ENCODE measurements at places on chromosomes 13 and 19.

- peak; percentile 81 for DNase-seq
Measured at GRCh38 chr19:53927739-53928138, 18.7 kb downstream of the CACNG7 start.

DNA sequence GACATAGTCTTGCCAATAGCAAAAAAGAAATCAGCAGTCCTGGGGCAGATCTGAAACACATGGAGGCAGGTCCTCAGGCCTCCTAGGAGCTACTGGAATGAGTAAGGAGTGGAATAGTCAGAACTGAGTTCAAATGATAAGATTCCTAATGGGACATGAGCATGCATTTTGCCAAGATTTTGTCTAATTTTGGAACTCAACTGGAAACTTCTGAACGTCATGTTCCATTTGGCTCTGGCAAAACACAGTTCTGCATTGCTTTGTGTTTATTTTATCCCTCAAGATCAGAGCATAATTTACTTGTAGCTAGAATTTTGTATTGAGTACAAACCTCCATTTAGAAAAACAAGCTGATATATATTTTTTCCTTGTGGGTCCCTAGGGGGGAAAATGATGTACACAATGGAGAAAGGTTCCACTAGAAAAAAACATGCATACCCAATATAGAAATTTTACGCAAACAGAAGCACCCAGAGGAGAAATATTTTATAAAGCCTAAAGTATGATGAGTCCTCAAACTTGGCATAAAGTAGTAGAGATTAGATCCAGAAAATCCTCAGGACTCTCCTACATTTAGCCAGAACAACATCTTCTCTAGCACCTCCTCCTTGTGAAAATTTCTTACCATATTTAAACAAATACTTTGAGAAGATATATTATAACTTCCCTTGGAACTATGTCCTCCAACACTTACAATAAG, 149.0 kb upstream of the SERP2 start:
- DNase-seq, result no peak

DNA sequence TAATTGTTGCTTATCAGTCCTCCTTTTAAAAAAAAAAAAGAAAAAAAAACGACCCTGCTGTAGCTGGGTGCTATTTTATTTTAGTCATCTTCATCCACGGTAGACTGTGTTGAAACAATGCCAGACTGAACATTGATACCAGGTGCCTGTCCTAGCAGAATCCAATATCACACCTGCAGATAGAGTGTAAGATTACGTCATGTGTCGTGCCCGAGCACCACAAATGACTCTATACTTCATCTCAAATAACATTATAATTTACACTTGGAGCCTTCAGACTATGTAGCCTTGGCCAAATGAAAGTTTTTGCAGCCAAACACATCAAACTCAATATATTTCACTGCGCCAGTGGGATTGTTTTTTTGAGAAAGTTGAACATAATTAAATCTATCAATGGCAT, 410.6 kb downstream of the FGF9 start:
- no peak for DNase-seq

- no peak for DNase-seq
Measured at GRCh38 chr13:79723519-79724024, 242.6 kb downstream of the NDFIP2 start.

DNA sequence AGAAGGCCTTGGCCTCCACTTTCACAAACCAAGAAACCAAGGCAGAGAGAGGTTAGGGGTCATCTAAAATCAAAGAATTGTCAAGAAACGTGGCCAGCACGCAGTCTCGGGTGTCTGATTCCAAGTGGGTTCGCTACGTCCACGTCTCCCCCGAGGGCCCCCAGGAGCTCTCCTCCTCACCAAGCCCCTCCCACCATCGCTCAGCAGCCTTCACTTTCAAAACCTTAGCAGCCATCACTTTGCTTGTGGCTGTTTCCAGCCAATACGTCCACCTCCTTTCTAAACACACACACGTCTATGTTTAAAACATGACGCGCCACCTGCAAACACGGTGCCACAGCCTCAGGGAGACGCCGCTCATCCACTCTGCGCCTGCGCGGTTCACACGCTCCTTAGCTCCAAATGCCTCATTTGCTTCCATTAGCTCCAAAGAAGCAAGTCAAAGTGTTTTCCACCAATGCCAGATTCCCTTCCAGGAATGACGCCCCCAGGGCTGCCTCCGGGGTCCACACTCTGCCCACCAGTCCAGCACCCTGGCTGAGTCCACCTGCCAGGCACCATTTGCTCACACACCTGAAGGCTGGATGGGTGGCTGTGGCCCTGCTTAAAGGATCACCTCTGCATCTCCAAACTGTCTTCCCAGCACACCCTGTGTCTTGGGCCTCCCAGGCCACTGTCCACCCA, 5.5 kb downstream of the RASA3 start:
- DNase-seq, result no peak

- DNase-seq, result no peak
Measured at GRCh38 chr13:35855531-35856019, 275.6 kb downstream of the DCLK1 start.

DNA sequence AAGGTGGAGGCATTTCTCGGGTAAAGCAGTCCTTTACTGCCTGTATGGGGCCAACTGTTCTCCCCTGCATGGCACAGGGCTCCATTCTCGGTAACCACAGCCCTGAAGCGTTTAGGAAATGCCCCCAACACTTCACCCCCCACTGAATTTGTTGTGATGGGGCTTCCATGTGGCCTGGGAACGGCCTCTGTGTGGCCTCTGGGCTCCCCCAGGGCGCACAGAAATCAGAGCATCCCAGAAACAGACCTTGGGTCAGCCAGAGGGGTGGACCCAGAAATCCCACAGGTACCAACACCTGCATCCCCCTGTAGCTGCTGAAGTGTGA, 153.7 kb upstream of the VSTM2B start:
- no peak for DNase-seq

- no peak for DNase-seq
Measured at GRCh38 chr19:1060689-1061088, 6.3 kb upstream of the ARHGAP45 start.

DNA sequence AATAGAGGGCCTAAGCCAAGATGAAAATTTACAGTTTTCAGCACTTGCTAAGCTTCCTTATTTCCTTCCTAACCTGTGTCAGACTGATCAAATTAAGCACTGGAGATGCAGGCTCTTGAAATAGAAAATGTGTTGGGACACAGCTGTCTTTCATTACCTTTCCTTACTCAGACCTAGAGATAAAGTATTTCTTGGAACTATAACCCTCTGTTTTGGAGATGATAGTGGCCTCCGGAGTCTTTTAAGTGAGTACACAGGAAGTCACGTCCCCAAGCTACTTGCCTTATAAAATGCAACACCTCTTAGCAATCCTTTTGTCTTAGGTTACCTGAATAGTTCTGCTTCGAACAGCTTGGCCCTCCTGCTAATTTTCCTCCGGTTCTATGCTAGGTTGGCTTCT, 12.4 kb upstream of the AKAP11 start:
- no peak for DNase-seq

- DNase-seq, result no peak
Measured at GRCh38 chr19:35029737-35030256, 473 bp upstream of the SCN1B start.

DNA sequence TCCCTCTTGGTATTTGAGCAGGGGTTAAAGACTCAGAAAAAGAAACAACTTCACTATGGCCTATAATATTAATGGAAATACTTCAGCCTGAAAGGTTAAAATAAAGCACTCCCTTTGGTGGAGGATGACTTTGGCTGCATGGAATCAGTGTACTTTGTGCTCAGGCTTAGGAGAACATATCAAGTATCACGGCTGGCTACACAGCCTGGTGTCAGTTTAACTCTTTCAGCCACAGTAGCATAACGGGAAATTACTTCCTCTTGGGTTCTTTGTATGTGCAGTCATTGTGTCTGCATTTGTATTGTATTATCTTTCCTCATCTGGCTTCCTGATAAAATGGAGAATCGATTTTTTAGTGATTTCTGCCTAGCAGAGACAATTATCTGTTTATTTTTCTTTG, 239.0 kb downstream of the GGACT start:
- no peak for DNase-seq

Measured in activated CD4-positive, alpha-beta T cell treated with anti-CD3 and anti-CD28 coated beads, Interleukin-2, amount 10 ng/mL, durations not matched to agents 24 days and 14 days (primary cell).